DMS79 treated with DMSO at 0.1 percent for 48 hours (cell line): ENCODE measurements at places on chromosomes 3 and 15.

- no peak for DNase-seq
Measured at GRCh38 chr3:30752491-30752890, 142.0 kb downstream of the GADL1 start.

DNA sequence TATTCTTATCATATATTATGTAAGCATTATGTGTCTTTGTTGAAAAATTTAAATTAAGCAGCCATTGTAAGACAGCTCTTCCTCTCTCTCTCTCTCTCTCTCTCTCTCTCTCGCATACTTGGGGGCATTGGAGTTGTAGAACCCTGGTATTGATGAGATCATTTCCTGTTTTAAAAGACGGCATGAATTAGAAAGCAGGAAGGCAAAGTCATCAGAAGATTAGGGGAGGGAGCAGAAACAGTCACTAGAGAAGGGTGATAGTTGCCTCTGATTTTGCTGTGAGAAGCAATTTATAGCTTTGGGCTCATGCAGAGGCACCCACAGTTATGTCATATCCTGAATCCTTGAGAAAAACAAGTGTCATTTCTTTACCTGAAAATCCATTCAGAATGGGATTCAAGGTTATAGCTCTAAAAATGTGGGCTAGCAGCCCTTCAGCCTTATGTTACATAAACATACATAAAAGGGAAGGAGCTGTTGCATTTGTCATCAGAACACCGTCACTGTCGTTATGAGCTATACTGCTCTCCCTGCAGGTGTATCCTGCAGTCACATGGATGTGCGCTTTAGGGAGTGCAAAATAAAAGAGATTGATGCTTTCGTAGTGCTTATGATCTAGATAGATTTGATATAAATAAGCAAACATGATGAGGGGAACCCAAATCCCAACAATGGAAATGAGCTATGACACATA, 213.8 kb downstream of the NR1D2 start:
- no peak for DNase-seq

- no peak for DNase-seq
Measured at GRCh38 chr15:64019764-64020163, 26.5 kb downstream of the DAPK2 start.

DNA sequence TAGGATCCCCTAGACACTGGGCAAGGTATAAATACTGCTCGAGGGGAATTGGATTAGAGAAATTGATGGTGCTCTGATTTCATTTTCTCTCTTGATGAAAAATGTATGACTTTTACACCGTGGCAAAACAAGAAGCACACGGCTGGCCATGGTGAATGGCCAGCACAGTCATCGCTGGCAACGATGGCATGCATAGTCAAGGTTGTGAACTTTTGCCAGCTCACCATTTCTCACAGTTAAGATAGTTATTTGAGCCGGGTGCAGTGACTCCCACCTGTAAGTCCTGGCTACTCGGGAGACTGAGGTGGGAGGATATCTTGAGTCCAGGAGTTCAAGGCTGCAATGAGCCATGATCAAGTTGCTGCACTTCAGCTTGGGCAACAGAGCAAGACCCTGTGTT, 95.4 kb downstream of the HMG20A start:
- no peak for DNase-seq

DNA sequence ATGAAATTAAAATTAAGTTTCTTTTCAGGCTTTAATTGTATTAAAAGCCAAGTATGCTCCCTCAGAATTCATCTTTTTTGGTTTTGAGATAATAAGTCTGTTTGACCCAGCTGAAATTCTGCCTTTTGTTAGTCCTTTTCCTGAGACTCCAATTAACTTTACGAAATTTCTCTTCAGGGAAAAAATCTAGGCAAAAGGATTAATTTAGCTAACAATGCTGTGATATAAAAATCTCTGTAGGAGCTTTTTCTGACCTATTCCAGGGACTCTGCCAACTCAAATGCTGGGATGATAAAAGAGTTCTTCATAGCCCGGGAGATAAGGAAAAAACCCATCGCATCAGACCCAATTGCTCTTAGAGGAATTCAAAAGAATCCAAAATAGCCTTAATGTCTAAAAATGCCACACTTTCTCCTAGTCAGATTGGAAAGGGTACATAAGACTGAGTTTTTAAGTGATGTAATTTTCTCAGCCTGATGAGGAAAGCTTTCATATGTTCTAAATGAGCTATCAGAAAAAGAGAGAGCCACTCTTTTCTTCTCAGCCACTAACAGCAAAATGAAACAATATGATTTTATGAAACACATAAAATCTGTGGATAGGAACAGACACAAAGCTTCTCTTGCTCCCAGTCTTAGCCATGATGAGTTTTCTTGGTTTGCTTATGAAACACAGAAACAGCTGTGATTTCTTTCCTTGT, 405.1 kb downstream of the ROBO1 start:
- no peak for DNase-seq

- DNase-seq: peak; percentile 18
Measured at GRCh38 chr15:39948817-39949216, 14.9 kb downstream of the EIF2AK4 start.

GRCh38 chr3:5891711-5892110, 704.2 kb downstream of the EDEM1 start:
- no peak for DNase-seq

GRCh38 chr15:55044162-55044561, 152.6 kb downstream of the RSL24D1 start:
- DNase-seq: no peak

GRCh38 chr3:59800481-59800880, 750.7 kb upstream of the CFAP20DC start:
- no peak for DNase-seq

- DNase-seq: no peak
Measured at GRCh38 chr3:171306631-171307030, 153.6 kb downstream of the TNIK start.

DNA sequence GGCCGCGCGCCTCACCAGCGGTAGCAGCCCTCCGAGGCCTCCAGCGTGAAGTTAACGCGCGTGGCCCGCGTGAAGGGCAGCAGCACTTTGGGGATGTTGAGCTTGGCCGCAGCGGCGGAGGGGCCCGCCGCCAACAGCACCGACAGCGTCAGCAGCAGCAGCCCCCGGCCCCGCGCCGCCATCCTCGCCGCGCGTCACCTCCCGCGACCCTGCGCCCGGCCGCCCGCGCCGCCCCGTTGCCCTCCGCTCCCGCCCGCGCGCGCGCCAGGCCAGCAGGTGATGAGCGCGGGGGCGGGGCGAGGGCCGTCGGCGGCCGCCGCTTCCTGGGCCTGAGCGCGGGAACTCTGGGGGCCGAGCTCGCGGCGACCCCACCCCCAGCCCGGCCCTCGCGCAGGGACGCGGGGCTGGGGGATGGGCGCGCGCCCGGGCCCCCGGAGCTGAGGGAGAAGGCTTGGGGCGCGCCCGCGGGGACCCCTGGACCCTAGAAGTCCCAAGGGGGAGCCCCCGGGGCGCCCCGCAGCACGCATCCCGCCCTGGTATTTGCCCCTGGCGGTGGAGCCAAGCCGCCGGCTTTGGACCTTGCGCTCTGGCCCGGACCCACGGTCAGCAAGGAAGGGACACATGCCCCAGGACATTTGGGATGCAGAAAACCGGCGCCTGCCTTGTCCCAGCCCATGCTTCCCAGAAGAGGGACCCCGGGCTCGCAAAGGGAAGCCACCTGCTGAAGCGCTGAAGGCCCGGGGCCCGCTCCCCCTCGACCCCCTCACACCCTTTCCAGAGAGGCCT, at the start of gene NUP210:
Gene NUP210, minus strand, starts transcription at position 278 of the 786 bp plus-strand sequence. Its CDS starts 96 bp downstream, at position 182.
- DNase-seq: peak; percentile 14

GRCh38 chr15:85947936-85948335, 131.7 kb upstream of the AGBL1 start:
- DNase-seq: no peak

DNA sequence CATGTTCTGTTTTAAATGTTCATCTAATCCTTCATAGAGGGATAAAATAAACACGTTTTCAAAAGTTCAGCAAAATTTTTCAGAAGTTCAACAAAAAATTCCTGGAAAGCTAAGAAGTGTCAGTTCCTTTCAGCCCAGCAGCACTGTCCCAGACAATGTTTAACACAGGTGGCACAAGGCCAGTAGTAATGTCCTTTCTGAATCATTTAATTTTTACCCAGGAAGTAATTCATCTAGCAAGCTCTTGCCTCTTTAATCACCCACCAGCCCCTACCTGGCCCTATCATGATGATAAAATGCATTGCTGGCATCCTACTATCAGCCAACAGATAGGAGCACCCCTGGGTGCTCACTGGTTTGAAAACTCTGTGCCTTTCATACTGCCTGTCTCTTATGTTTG, 627.1 kb upstream of the ADAMTS9 start:
- DNase-seq: no peak

GRCh38 chr3:81782585-81782984, 21.1 kb upstream of the GBE1 start:
- no peak for DNase-seq

DNA sequence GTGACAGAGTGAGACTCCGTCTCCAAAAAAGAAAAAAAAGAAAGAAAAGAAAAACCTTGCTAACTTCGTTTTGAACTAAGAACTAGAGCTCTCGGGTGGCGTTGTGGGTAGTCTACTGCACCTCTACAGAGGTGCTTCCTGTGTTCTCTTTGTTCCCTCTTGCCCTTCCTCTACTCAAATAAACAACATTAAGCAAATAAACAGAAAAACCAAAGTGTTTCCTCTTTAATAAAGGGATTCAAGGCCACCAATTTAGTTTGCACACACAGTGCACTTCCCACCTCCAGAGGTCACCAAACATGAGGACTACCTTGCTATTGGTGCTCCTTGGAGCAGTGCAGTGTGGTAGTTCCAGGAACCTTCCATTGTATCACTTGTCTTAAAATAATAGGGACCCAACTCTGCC, 354.2 kb upstream of the TBL1XR1 start:
- no peak for DNase-seq

DNA sequence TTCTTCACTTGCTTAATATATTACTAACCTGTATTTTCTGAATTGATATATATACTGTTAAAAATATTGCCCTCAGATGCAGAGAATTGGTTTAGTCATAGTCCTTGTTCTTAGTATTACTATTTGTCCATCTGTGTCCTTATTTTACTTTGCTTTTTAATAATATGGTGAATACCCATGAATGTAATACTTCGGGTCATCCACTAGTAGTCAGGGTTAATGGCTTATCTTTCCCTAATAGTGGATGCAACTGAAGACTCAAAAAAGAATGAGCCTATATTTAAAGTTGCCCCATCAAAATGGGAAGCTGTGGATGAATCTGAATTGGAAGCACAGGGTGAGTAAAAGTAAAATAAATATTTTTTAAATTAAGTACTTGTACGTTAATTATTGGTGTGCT, 36.5 kb downstream of the U2SURP start:
- DNase-seq: no peak

- no peak for DNase-seq
Measured at GRCh38 chr3:25830373-25831280, 40.7 kb downstream of the OXSM start.

- DNase-seq: peak; percentile 38
Measured at GRCh38 chr15:101128221-101129015, 123.4 kb downstream of the CHSY1 start.

- no peak for DNase-seq
Measured at GRCh38 chr3:180530276-180530675, 71.7 kb upstream of the TTC14 start.

- DNase-seq: no peak
Measured at GRCh38 chr15:73015493-73015892, 36.8 kb upstream of the NEO1 start.

DNA sequence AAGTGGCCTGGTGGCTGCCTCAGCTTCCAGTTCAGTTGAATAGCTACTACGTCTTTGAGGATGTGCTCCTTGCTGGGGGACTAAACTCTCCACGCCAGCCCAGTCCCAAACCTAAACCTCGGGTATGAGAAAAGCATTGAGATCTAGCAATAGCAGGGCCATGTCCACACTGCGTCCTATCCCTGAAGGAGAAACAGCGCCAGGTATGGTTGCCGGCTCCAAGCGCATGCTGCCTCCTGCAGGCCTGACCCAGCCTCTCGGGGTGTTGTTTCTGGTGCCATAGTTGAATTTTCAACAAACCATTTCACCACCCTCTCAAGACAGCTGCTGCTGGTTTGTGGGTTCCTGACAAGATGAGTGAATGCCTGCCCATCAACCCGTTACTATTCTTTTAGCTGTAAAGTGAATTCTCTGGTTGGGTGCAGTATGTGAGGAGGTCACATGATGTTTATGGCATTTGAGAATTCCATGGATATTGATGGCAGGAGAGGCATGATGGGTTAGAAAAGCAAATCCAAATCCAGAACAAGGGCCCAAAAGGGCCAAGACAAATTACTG, 13.0 kb upstream of the SLC28A1 start:
- DNase-seq: no peak
